ENCODE measurements at places on chromosomes 4 and X.

DNA sequence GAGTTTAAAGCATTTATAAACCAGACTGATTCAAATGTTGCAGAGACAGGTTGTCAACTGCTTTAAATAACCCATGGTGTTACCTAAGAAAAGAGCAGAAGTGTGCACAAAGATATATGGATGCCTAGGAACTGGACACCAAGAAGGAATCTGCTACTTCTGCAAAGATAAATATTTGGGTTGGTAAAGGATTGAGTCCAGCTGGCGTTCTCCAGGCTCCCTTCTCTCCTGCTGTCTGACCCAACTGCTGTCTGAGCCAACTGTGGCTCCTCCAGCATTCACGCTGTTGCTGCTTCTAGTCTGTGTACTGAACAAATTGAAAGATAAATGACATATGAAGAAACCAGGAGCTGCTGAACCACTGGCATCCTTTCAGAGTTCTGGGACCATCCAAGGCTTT is 1167.8 kb upstream of the PRKX start:
- no peak for DNase-seq

GRCh38 chrX:13036896-13037295 is 7.5 kb downstream of the FAM9C start:
- no peak for DNase-seq

DNA sequence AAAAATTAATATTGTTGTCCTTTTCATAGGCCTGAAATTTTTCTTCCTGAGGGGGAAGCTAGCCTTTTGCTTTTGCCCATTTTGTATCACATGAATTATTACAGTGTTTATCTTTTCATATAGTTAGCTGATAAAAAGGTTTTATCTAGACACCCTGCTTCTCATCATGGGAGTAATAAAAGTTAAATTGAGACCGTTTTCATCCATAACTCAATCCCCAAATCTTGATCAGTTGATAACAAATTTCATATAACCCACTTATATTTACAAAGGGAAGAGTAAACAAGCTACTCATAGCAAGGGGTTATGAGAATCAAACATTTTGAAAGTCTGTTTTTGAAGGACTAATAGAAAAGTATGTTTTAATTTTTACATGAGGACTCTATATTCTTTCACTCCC is 23.5 kb upstream of the DCX start:
- no peak for DNase-seq

DNA sequence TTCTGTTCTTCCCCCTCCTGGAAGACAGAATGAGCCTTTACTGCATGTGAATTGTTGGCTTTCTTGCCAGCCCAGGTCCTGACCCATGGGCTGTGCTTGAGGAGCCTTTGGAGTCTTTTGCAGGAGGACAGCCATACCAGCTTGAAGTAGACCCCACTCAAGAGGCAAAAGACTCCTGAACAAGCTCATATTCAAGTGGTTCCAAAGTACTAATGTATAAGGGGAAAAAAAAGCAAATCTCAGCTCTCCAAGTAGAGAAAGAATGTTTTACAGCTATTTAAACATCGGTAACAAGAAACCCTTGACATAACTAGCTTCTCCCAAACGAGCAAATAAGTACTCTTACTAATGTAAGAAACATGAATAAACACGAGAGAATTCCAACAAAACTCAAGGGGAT is 174.9 kb upstream of the MXRA5 start:
- no peak for DNase-seq

DNA sequence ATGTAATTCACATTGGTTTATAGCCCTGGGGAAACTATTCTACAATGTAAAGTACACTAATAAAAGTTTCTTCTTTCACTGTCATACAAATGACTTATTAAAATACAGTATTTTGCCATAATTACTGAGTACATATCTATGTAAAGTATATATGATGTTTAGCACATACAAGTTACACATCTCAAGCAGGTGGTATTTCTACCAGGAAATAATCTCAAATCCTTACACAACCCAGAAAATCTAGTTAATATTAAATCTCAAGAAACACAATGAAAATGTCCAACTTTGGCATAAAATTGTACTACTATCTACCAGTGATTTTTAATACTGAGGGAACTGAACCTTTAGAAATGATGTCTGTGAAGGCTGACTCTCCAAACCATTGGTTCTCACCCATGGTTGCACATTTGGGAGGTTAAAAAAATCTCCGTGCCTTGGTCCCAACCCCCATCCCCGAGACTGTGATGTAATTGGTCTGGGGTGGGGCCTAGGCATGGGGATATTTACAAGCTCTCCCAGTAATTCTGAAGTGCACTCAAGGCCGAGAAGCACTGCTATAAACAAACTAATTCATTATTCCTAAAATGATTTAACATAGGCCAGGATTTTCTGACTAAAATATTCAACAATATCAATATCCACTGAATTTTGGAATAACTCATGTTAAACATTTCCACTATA is 27.6 kb downstream of the MAP3K15 start:
- DNase-seq: no peak

- no peak for DNase-seq
Observed at GRCh38 chr4:186249785-186250754, 15.9 kb upstream of the F11 start.

DNA sequence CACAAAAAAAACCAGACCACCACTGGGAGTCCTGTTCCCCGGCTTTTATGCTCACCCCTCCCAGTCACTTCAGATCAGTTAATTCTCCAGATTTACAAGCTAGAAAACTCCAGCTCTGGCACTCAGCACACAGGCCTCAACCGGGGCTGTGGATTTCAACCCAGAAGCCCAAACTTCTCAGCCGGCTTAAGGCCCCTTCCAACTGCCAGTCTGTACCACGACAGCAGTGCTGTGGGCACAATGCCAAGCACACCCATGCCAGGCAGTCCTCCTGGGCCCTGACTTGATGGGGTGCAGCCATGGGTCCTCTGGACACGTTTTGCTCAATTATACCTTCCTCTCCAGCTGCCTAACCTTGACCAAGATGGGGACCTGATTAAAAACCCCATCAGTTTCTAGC is 12.2 kb downstream of the SOD3 start:
- DNase-seq: no peak

DNA sequence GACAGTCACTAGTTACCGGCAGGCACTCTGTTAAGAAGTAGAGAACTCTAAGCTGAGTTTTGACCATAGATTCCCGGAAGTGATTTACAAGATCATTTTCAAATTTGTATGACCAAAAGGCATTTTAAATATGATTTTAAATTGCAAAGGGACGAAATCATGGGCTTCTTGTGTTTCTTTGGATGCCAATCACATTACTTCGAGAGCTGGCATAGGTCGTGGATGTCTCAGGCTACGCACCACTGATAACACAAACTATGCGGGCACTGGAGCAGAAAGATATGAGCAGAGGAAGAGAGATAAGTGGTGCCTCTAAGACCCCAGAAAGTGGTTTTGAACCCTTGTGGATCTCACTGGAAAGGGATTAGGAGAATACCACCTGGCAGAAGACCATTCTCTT is 294.2 kb upstream of the FTHL17 start:
- no peak for DNase-seq

GRCh38 chr4:117634716-117635115 is 399.6 kb upstream of the NDST3 start:
- no peak for DNase-seq

- no peak for DNase-seq
Observed at GRCh38 chr4:135192751-135193535, 991.4 kb upstream of the PABPC4L start.

GRCh38 chr4:139441029-139441428 is 12.9 kb upstream of the RAB33B start:
- DNase-seq: no peak

- no peak for DNase-seq
Observed at GRCh38 chr4:46450556-46450955, 60.6 kb upstream of the GABRA2 start.

GRCh38 chrX:38879631-38880220 is 78.5 kb downstream of the MID1IP1 start:
- peak; percentile 4 for DNase-seq

- no peak for DNase-seq
Observed at GRCh38 chr4:118869808-118870342, 18.8 kb upstream of the SYNPO2 start.

All from AML-193 (cell line).